Nucleus accumbens (tissue), 56 donors: ENCODE measurements at places on chromosomes 3 and 15.
A peak's percentile ranks its signal among the peaks of the same experiment; 100 is the strongest.

GRCh38 chr3:69011096-69011730, 2.3 kb downstream of the EOGT start:
- DNase-seq, result no peak

DNA sequence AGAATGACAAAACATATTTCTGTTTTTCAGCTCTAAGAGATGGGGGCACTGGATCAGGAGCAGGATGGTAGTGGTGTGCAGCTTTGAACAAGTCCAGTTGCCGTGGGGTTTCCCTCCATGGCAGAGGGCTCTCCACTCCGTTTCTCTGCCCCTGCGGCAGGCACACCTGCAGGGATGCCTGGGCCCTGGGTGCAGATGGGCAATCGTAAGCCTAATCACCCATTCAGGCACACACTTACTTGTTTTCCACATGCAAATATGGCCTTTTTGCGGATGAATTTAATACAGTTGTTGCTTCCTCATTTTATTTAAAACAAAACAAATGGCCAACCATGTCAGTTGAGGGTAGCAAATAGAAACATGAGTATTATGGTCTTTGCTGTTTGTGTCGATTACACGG, 85.1 kb downstream of the LPP start:
- no peak for DNase-seq

DNA sequence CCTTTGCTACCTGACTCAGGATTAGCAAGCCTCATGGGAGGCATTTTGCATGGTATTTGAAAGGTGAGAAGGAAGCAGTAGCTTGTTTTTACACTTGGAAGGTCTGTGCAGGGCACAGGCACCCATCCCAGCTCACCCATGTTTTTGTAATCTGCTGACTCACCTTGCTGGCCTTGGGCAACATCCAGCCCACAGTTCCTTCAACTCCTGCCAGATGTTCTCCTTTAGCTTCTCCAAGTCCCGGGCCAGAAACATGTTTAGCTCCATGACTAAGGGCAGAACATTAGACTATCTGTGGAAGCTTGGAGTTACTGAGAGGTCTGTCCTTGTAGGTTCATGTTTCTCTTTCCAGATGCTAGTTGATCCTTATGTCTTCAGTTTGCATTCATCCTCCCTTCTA, 12.4 kb upstream of the ZNF770 start:
- DNase-seq, result no peak

- no peak for DNase-seq
These were observed 301.2 kb upstream of the NR2E3 start for GRCh38 chr15:71509139-71509538.

GRCh38 chr3:30231277-30232141, 374.9 kb upstream of the TGFBR2 start:
- DNase-seq, result no peak

- DNase-seq, result no peak
These were observed 19.2 kb upstream of the SEMA3F start for GRCh38 chr3:50135964-50136363.

- DNase-seq, result no peak
These were observed 142.3 kb upstream of the STRIT1 start for GRCh38 chr3:155435821-155436220.

DNA sequence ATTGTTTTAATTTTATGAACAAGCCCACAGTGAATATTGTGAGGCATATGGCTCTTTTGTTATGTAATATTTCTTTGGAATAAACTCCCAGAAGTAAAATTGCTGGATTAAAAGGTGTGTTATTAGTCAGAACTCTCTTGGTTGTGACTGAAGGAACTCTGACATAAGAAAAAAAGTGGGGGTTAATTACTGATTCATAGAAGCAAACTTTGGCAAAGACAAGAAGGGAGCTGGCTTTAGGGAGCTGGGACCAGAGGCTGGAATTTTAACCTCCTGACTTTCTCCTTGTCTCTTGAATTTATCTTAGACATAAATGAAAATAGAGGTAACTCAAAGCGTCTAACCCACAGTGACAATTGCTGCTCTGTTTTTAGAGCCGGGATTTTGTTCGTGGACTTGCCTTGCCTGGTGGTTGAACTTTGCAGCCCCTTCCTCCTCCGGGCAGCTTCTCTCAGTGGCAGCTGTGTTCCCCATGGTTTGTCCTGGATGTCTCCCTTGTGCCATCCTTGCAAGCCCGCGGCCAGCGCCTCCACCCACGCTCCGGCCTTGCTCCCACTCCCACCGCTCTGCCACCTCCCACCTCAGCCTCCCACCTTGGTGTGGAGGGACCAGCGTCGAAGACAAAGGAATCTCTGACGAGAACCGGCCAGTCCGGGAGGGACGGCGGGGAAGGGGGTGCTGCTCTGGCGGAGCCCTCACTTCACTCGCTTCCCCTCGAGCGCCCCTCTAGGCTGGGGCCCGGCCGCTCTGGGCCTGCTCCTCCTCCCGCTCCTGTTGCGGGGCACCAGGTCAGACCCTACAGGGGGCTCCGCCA, 28.0 kb downstream of the ARHGAP31 start:
- no peak for DNase-seq

- DNase-seq, result no peak
These were observed 43.5 kb upstream of the MEF2A start for GRCh38 chr15:99522288-99522687.

DNA sequence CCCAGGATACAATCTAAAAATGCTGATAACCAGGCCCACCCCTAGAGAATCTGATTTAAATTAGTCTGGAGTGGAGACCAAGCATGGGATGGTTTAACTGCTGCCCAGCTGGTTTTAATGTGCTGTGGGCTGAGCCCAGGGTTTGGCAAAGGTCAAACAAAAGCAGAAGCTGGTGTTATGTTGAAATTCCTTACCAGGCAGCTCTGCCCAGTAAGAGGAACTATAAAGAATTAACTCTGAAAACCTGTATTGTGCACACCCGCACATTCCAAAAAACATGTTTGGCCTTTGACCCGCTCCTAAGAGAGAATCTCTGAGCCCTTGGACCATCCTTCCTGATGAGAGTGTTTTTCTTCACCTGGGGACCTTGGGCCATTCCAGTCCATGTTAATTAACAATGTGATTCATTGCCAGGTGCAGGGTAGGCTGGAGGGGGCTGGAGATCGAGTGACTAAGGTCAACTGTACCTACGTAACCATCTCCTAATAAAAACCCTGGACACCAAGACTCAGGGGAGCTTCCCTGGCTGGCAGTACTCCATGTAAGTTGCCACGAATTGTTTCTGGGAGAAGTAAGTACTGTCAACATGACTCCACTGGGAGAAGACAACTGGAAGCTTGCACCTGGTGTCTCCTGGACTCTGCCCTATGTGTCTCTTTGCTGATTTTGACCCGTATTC, 10.9 kb downstream of the CCDC13 start:
- DNase-seq, result no peak

GRCh38 chr15:92882697-92883162, 17.4 kb upstream of the CHD2 start:
- DNase-seq, result peak; percentile 99

- DNase-seq, result no peak
These were observed 88.3 kb upstream of the ADAMTSL3 start for GRCh38 chr15:83565553-83566159.

- DNase-seq, result peak; percentile 38
These were observed 9.1 kb downstream of the PLXND1 start for GRCh38 chr3:129597087-129597999.

GRCh38 chr15:90037961-90038631, 37.0 kb downstream of the ZNF710 start:
- no peak for DNase-seq

GRCh38 chr3:171878461-171879225, 35.5 kb downstream of the TMEM212 start:
- DNase-seq, result no peak

DNA sequence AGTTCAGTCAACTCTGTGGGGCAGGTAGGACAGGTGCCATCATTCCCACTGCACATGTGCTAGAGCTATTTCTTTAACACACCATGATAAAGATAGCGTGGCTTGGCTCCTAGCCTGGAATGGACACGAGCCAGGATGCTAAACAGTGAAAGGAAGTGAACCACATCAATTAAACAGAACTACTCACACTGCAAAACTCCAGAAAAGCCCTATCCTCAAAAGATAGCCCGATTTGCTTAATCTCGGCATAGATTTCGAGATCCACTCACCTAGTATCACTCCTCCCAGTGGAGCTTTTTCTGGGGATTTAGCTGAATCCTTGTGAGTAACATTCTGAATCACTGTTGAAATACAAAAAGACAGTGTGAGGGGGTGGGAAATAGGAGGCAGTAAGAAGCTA, 118.0 kb downstream of the ABI3BP start:
- no peak for DNase-seq

GRCh38 chr3:43468133-43468532, 153.7 kb downstream of the ANO10 start:
- DNase-seq, result no peak

- DNase-seq, result no peak
These were observed 476.0 kb downstream of the MFSD1 start for GRCh38 chr3:159277814-159278213.

DNA sequence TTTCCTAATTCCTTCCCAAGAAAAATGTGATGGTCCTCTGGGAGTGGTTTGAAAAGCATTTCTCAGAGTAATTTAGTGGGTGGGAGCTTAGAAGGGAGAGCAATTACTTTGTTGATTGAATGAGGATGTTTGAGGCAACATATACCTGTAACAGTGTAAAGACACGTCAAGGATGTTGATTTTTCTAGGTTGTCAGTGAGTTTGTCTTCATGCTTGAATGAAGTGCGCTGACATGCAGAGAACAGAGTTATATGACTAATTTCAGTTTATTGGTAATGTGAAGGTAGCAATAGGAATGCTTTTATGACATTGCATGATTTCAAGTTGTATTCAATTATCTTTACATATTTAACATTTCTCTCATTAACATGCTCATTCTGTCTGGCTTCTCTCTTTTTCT, 286.9 kb downstream of the NFKBIZ start:
- DNase-seq, result no peak
